ENCODE measurements at places on chromosomes 13 and 19.
A peak's percentile ranks its signal among the peaks of the same experiment; 100 is the strongest.

DNA sequence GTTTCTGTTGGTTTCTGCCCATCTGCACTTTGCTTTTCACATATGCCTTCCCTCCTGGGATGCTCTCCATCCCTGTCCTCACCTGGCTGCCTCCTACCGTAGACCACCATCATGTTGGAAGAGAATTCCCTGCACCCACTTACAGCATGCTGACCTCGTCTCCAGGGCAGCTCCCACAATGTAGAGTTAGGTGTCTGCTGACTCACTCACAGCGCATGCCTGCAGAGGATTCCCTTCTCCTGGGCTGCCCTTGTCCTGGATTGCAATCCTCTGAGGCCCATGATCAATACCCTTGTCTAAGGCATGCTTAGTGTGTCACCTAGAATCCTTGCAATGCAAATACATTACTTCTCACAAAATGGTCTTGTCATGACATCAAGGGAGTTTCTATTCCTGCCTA lies 43.6 kb downstream of the STOML3 start:
- H3K36me3 ChIP-seq, result no peaks in the 10 kb centered on the region
- H3K4me3 ChIP-seq, result no peak overlapping the region
- no peak for DNase-seq
- H3K4me1 ChIP-seq, result no peaks in the 10 kb centered on the region
- no peak overlapping the region for H3K27ac ChIP-seq

DNA sequence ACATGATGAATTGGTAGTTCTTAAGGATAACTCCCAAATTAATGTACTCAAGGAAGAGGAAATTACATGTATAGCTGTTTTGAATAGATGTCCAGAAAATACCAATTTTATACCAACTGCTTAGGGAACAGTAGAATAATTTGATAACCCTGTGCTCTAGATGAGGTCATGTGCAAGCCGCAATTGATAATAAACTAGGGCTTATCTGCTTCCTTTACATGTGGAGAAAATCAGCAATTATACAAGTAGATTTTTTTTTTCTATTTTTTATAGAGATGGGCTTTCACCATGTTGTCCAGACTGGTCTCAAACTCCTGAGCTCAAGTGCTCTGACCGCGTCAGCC lies 9.3 kb downstream of the TPT1 start:
- DNase-seq, result no peak
- H3K4me3 ChIP-seq, result no peak overlapping the region
- no peak overlapping the region for H3K27ac ChIP-seq

- H3K4me1 ChIP-seq, result peaks cover 8% of the 10 kb centered on the region
- DNase-seq, result no peak
- H3K27ac ChIP-seq, result no peak overlapping the region
- H3K36me3 ChIP-seq, result no peaks in the 10 kb centered on the region
- no peaks in the 10 kb centered on the region for H3K27me3 ChIP-seq
These were observed 7.3 kb downstream of the METTL21C start for GRCh38 chr13:102687520-102687919.

- no peak overlapping the region for H3K27ac ChIP-seq
- no peaks in the 10 kb centered on the region for H3K36me3 ChIP-seq
- H3K4me1 ChIP-seq, result no peaks in the 10 kb centered on the region
- no peaks in the 10 kb centered on the region for H3K27me3 ChIP-seq
- no peak overlapping the region for H3K4me3 ChIP-seq
These were observed 82.9 kb downstream of the RAB20 start for GRCh38 chr13:110478405-110479214.

- H3K27ac ChIP-seq, result no peak overlapping the region
- H3K27me3 ChIP-seq, result no peaks in the 10 kb centered on the region
- H3K4me3 ChIP-seq, result no peak overlapping the region
- no peak for DNase-seq
- peaks cover 3% of the 10 kb centered on the region for H3K4me1 ChIP-seq
- H3K36me3 ChIP-seq, result no peaks in the 10 kb centered on the region
These were observed 232.5 kb downstream of the SLC7A1 start for GRCh38 chr13:29362849-29363604.

DNA sequence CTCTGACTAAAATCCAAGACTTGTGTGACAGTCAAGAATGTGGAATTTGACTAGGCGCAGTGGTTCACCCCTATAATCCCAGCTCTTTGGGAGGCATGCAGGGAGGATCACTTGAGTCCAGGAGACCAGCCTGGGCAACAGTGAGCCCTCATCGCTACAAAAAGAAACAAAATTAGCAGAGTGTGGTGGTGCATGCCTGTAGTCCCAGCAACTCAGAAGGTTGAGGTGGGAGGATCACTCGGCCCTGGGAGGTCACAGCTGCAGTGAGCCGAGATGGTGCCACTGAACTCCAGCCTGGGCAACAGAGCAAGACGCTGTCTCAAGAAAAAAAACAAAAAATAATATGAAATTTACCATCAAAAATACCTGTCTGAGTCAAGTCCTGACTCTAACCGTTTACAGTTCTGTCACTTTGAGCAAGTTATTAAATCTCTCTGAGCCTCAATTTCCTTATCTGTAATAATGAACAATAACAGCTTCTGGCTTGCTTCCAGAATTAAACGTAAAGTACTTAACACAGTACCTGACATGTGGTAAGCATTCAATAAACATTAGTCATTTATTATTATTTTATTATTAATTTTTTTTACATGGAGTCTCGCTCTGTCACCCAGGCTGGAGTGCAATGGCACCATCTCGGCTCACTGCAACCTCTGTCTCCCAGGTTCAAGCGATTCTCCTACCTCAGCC lies 204.6 kb upstream of the TSC22D1 start:
- no peaks in the 10 kb centered on the region for H3K4me1 ChIP-seq
- no peaks in the 10 kb centered on the region for H3K27me3 ChIP-seq
- H3K4me3 ChIP-seq, result no peak overlapping the region
- H3K36me3 ChIP-seq, result no peaks in the 10 kb centered on the region
- DNase-seq, result no peak
- no peak overlapping the region for H3K27ac ChIP-seq

- peaks cover 3% of the 10 kb centered on the region for H3K4me1 ChIP-seq
- no peaks in the 10 kb centered on the region for H3K27me3 ChIP-seq
These were observed 26.1 kb downstream of the ZMYM2 start for GRCh38 chr13:19984430-19985218.

GRCh38 chr13:110277357-110277975 lies 29.5 kb downstream of the COL4A1 start:
- no peak for DNase-seq
- no peaks in the 10 kb centered on the region for H3K36me3 ChIP-seq
- H3K27ac ChIP-seq, result no peak overlapping the region
- no peaks in the 10 kb centered on the region for H3K27me3 ChIP-seq
- no peak overlapping the region for H3K4me3 ChIP-seq

DNA sequence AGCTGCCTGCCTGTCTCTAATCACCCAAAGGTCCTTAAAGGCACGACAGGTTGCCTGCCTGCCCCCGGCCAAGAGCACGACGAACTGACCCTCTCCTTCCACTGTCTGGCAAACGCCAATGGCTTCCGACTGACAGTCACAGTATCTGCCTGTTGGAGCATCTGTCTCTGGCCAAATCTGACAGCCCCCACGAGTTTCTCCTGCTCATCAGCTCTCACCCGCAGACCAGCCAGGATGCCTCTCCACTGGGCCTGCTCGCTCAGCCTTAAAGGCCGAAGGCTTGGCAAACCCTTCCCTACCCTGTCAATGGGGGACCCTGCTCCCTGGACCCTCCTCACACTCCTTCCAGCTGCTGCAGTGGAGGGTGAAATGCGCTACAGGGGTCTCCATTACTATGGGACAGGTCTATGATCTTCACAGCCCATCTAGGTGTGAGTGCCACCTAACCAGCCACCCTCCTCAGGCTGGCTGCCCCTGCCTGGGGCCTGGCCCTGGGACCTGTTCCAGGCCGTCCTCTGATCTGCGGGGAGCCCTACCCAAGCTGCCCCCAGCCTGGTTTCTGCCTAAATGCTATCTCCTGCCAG lies 932 bp downstream of the FAM83E start:
- H3K4me3 ChIP-seq, result no peak overlapping the region
- no peak overlapping the region for H3K27ac ChIP-seq
- peaks cover 28% of the 10 kb centered on the region for H3K4me1 ChIP-seq
- no peak for DNase-seq
- no peaks in the 10 kb centered on the region for H3K27me3 ChIP-seq
- H3K36me3 ChIP-seq, result peaks cover 33% of the 10 kb centered on the region

- peak within 1 kb of the TSS; percentile 74 for H3K27ac ChIP-seq
- H3K4me1 ChIP-seq, result peaks cover 16% of the 10 kb centered on the region
- peak within 1 kb of the TSS; percentile 87 for H3K4me3 ChIP-seq
- peak; percentile 88 for DNase-seq
These were observed at the start of gene TUBGCP3 for GRCh38 chr13:112587764-112588489. TSS of gene TUBGCP3 (minus strand) at chr13:112588153. CDS start at chr13:112587980, 173 bp downstream.

GRCh38 chr13:106063591-106064313 lies 471.7 kb downstream of the EFNB2 start:
- H3K4me3 ChIP-seq, result no peak overlapping the region
- no peaks in the 10 kb centered on the region for H3K4me1 ChIP-seq
- H3K27ac ChIP-seq, result no peak overlapping the region

DNA sequence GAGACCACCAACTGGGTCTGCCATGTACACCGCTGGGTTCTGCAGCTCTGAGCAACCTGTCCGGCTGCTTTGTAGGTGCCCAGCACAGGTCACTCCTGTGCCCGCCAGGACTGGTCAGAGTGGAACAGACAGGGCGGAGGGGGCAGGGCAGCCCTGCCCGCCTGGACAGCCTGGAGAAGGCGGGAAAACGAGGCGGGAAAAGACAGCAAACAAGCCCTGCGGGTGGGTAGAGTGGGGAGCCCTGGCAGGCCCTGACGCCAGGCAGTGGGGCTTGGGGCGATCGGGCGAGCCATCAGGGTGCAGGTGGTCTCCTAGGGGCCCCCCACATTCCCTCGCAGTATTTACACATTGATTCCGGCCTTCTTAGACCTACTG lies 533 bp upstream of the UHRF1 start:
- H3K27ac ChIP-seq, result no peak overlapping the region
- no peaks in the 10 kb centered on the region for H3K36me3 ChIP-seq
- H3K4me3 ChIP-seq, result no peak overlapping the region

- H3K27me3 ChIP-seq, result no peaks in the 10 kb centered on the region
- H3K4me1 ChIP-seq, result no peaks in the 10 kb centered on the region
- H3K36me3 ChIP-seq, result no peaks in the 10 kb centered on the region
These were observed 43.6 kb upstream of the WASF3 start for GRCh38 chr13:26513931-26514330.

GRCh38 chr13:73258406-73258805 lies 199.6 kb downstream of the KLF5 start:
- no peaks in the 10 kb centered on the region for H3K27me3 ChIP-seq
- no peaks in the 10 kb centered on the region for H3K36me3 ChIP-seq
- DNase-seq, result no peak
- H3K4me3 ChIP-seq, result no peak overlapping the region
- no peak overlapping the region for H3K27ac ChIP-seq

GRCh38 chr19:49071860-49072547 lies 495 bp downstream of the KCNA7 start:
- peaks cover 6% of the 10 kb centered on the region for H3K4me1 ChIP-seq
- H3K4me3 ChIP-seq, result no peak overlapping the region
- H3K36me3 ChIP-seq, result no peaks in the 10 kb centered on the region
- peak; percentile 38 for DNase-seq
- peaks cover 22% of the 10 kb centered on the region for H3K27me3 ChIP-seq
- H3K27ac ChIP-seq, result no peak overlapping the region

- no peak overlapping the region for H3K27ac ChIP-seq
- H3K36me3 ChIP-seq, result no peaks in the 10 kb centered on the region
- no peak overlapping the region for H3K4me3 ChIP-seq
- DNase-seq, result no peak
These were observed 108.2 kb downstream of the SHISA2 start for GRCh38 chr13:25943658-25944057.

GRCh38 chr13:21960108-21960507 lies 289.2 kb downstream of the FGF9 start:
- H3K27ac ChIP-seq, result no peak overlapping the region
- H3K36me3 ChIP-seq, result no peaks in the 10 kb centered on the region
- no peaks in the 10 kb centered on the region for H3K4me1 ChIP-seq
- H3K4me3 ChIP-seq, result no peak overlapping the region
- DNase-seq, result no peak

- DNase-seq, result no peak
- H3K27ac ChIP-seq, result no peak overlapping the region
- no peaks in the 10 kb centered on the region for H3K27me3 ChIP-seq
- H3K4me1 ChIP-seq, result no peaks in the 10 kb centered on the region
- H3K4me3 ChIP-seq, result no peak overlapping the region
These were observed 13.6 kb upstream of the IFT88 start for GRCh38 chr13:20553311-20553710.

DNA sequence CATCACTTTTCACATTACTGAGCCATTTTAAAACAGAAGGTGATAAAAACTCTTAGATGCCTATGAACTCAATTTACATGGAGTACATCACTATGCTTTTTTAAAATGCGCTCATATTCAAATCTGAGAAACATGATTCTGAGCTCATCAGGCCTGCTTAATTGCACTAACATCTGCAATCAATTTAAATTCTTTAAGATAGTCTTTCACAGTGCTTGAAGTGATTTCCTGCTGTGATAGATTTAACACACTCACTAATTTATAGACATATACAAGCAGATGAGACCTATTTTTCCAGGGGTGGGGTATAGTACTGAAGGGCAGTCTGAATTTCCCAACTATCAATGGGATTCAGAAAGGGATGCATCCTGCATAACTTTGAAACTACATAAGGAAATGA lies 82.9 kb downstream of the DIAPH3 start:
- H3K27me3 ChIP-seq, result no peaks in the 10 kb centered on the region
- H3K27ac ChIP-seq, result no peak overlapping the region
- no peak for DNase-seq

DNA sequence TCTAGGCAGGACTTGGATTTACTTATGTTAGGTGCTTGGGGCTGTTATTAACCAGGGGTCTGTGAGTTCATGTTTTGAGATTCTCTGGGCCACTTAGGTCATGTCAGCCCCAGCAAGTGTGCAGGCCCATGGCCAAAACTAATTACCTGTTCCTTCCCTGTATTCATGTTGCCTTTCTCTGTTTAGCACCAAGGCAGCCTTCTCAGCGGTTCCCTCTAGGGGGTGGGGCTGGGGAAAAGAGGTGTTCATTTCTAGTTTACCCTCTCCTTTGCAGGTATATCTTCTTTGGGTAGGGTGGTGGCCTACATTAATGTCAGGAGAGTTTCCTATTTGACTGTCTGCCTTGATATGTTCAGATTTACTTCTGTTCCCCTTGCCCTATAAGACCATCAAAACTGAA lies 61.7 kb downstream of the PDS5B start:
- no peaks in the 10 kb centered on the region for H3K36me3 ChIP-seq
- no peak overlapping the region for H3K4me3 ChIP-seq
- peak; percentile 22 for DNase-seq
- no peaks in the 10 kb centered on the region for H3K27me3 ChIP-seq

DNA sequence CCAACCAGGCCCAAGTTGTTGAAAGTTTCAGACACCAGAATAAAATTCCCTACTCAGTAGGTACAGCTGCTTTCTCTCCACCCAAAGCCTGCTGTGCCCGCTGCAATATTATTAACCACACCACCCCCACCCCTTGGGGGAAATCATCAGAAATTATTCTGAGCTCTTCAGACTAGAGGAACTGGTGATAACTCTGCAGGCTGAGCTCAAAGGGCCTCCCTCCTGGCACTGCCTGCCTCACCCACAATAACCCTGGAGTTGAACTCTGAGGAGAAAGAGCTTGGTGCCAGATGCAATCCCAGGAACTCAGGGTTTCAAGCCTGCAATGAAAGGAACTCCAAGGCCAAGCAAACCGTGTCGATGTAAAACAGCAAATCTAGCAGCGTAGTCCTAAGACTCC lies 381.7 kb upstream of the ZNF507 start:
- no peak overlapping the region for H3K4me3 ChIP-seq
- no peaks in the 10 kb centered on the region for H3K27me3 ChIP-seq
- no peak for DNase-seq
- H3K4me1 ChIP-seq, result no peaks in the 10 kb centered on the region
